ENCODE measurements at places on chromosomes 12 and 14.
A peak's percentile ranks its signal among the peaks of the same experiment; 100 is the strongest.

- peak; percentile 91 for DNase-seq
Observed at GRCh38 chr12:52879394-52880351, 25.2 kb downstream of the KRT8 start.

DNA sequence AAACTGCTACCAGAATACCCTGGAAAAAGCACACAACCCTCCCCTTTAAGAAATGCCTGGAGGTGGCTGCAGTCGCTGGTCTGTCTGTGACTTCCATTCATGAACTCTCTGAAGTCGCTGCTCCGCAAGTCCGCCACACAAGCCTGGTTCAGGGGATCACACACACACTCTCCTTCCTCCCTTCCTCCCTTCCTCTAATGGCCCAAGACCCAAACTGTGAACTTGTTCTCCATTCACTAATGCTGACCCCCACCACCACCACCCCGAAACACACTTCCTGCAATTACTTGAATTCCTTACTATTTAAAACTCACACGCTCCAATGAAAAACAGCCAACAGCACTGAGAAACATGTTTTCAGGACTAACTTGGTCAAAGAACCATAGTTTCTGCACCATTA is 1.0 kb upstream of the LMO3 start:
- no peak for DNase-seq

DNA sequence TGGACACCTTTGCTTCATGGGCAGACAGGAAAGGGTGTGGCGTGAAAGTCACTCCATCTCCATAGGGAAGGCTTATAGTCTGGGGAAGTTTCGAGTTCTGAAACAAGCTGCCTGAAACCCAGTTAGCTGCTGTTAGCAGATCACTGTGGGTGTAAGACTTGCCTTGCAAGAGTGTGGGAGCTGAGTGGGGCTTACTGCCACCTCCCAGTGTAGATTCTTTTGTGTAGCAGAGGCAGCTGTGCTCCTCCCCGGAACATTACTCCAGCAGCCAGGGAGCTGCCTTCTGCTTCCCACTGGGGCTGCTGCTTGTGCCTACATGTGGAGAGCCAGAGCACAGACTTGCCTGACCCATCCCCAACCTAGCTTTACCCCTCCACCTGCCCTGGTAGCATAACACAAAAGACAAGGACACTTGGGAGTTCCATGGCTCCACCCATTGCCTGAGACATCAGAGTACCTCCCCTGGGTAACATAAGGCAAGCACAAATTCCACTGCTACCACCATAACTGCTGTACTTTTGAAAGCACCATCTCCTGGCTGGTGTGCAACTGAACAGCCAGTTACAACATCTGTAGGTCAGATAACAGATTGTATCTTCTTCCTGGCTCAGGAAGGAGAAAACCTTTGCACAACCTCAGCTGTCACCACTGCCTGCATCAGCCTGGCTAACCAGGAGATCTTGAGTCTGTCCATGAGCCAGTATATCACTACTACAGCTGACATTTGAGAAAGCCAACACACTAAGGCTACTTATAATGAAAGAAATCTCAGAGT is 69.5 kb downstream of the ADAMTS20 start:
- no peak for DNase-seq

DNA sequence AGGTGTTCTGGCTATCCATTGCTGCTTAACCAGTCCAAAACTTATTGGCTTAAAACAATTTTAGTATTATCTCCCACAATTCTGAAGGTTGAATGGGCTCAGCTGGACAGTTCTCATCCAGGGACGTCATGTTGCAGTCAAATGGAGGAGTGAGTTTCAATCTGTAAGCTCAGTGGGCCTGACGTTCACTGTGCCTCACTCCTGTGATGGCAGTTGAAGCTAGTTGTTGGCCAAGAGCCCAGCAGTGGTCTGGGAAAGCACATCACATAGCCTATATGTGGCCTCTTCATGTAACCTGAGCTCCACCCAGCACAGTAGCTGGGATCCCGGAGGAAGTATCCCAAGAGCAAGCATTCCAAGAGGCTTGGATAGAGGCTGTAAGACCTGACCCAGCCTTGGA is 40.6 kb upstream of the CDKN3 start:
- peak; percentile 65 for DNase-seq

- DNase-seq: no peak
Observed at GRCh38 chr12:122126713-122127597, 47.1 kb downstream of the IL31 start.

Data from fibroblast of mammary gland (primary cell).